ENCODE measurements at places on chromosomes 3 and 15. TPM values are rescaled to one million over a fixed set of nuclear protein-coding genes. Genes with fewer than 3 reads are reported as not detected.

DNA sequence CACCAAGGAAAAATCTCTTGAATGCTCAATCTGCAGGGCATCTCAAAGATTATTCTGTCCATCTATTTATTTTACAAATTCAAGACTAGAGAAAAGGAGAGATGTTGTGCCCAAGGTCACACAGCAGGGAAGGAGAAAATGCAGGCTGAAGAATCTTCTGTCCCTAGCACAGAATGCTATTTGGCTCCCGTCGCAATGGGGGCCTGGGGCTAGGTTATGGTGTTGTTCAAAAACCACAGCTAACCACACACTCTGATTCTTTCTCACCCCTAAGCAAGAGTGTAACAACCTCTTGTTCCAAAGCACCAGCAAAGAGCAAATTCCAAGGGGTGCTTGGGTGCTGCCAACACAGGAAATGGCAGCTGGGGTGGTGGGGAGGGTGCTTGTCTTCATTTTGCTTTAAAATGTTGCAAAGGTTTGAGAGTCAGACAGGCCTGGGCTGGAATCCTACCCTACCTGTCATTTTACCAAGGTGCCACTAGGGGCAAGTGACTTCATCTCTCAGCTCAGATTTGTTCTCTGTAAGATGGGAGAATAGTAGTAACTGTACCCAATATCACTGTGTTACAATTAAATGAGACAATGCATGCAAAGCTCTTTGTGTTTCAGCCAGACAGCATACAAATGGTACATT is 112.5 kb downstream of the ADAMTS9 start:
- no peak for DNase-seq

GRCh38 chr3:177538048-177538749 is 340.9 kb upstream of the TBL1XR1 start:
- DNase-seq = no peak

Gene PARP3
- total RNA-seq = 13.2 TPM

Gene SCN11A
- 44.3 TPM for total RNA-seq

- DNase-seq = no peak
These were observed 64.8 kb upstream of the LMCD1 start for GRCh38 chr3:8436661-8437287.

DNA sequence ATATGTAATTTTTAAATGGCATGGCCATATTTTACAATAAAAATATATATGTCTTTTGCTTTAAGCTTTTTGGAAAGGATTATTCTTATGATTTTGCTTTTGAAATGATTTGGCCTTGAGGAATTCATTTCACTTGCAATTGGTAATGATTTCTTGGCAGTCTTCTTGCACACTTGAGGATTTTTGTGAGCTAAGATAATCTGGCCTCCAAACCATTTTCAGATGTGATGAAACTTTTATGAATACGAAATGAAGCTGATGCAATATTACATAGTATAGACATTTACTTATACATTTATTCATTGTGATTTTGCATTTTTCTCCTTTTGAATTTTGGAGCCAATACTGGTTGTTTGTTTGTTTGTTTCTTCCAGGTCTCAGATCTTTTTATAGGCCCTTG is 6.4 kb upstream of the SH2D7 start:
- DNase-seq = no peak

Gene GRM7
- 37.0 TPM for total RNA-seq

DNA sequence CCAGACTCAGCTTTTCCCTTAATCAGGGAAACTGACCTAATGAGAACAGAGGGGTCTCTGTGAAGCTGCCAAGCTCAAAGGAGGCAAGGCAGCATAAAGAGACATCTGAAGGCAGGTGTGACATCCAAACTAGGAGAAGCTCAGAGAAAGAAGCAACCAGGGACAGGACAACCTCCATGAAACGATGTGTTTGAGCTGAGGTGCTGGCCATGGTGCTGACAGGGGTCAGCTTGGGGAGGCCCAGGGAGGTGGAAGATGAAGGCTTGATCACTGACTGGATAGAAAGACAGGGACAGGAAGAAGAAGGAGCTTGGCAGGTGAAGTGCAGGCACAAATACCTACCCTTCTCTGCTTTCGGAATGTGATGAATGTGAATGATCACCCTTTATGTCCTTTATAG is 179.5 kb upstream of the NSMCE3 start:
- no peak for DNase-seq

DNA sequence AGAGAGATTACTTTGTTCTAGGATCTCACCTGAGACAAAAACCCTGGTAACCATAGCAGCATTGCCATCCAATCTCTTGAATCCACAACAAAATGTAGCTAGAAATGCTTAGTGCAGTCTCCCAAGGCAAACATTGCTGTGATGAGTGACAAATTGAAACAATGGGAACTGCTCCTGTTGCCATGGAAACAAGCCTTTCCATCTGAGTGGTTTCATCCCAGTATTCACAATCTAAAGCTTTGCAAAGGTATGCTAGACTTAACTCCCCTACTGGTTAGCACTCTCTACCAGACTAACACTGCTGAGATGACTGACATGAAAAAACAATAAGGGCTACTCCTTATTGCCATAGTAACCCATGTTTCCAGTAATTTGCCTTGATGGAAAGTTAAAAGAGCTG is 172.6 kb upstream of the CNTN3 start:
- DNase-seq = peak; percentile 31
